ENCODE measurements at places on chromosomes 11 and 22. TPM values are rescaled to one million over a fixed set of nuclear protein-coding genes. Genes with fewer than 3 reads are reported as not detected.

DNA sequence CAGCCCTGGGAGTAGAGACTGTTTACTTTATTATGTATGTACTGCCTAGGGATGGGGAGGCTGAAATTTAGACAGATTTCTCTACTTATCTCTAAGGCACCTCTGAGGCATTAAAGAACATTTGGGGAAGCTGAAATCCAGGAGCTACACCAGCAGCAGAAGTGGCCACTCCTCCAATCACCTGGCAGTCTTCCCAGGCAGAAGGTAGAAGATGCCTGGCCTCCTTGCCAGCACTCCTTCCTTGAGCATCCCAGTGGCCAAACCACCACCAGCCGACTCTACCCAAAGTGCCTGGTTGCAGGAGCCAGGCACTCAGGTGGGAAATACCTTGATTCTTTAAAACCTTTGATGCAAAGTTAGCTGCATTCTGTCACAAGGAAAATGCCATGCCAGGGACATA is 1.9 kb upstream of the FAT3 start:
- no peak for DNase-seq

CDON gene
- 1.8 TPM for total RNA-seq

KCTD14 gene
- total RNA-seq: 0.16 TPM

MUC6 gene
- total RNA-seq: not detected

SYT13 gene
- total RNA-seq: not detected

- peak; percentile 22 for DNase-seq
These were observed 43.0 kb upstream of the KLHL35 start for GRCh38 chr11:75475767-75476650.

APOL3 gene
- total RNA-seq: 52.4 TPM

FJX1 gene
- total RNA-seq: 0.34 TPM

FXYD6 gene
- not detected for total RNA-seq
